ENCODE measurements at places on chromosomes 4 and X.

DNA sequence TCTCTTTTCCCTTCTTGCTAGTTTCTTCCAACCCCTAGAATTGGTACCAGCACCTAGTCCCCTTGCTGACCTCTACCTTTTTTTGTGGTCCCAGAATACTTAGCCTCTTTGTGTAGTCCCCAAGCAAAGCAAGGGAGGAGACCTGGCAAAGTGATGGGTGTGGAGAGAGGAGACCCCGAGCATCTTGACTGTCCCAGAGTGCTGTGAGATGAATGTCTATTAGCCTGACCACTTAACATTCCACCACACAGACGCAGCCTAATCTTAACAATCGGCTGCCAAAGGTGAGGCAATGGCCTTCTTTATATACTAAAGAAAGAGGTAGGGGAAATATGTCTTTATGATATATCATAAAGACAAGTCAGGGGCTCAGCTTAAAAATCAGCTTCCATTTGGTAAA lies 55.9 kb downstream of the TRIM2 start:
- no peak for DNase-seq

GRCh38 chr4:1777822-1778641 lies 15.1 kb upstream of the FGFR3 start:
- DNase-seq, result no peak

DNA sequence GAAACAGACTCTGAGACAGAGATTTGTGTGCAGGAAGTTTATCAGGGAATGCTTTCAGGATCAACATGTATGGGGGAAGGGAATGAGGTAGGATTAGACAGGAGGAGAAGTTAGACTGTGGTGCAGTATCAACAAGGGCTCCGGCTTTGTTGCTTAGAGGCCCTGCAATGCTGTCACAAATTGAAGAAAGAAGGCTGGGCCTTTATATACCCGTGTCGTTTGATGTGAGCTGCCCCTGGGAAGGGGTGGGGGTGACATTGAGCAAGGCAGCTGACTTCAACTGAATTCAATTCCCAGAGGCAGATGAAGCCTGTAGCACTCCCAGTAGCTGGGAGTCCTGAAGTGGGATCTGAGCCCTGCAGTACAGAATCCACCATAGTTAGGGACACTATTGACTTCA lies 29.5 kb upstream of the USP9X start:
- no peak for DNase-seq

DNA sequence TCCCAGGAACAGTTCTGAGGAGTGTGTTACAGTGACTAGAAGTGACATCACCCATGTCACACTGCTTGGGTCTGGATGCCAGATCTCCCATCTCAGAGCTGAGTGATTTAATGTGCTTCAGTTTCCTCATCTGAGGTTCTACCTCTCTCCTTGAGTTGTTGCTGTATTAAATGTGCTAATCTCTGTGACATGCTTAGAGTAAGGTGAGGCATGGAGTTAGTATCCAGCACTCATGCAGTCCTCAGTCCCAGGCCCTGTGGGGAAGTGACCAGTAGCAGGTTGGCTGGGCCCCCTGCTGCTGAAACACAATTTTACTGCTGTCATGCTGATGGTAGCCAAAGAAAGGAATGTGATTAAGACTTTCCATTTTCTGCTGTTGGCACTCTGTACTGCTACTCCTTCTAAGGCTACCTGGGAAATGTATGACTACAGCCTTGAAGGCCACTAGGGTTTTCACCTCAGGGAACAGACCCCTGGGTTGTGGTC lies 639.6 kb downstream of the MID1IP1 start:
- DNase-seq, result no peak

DNA sequence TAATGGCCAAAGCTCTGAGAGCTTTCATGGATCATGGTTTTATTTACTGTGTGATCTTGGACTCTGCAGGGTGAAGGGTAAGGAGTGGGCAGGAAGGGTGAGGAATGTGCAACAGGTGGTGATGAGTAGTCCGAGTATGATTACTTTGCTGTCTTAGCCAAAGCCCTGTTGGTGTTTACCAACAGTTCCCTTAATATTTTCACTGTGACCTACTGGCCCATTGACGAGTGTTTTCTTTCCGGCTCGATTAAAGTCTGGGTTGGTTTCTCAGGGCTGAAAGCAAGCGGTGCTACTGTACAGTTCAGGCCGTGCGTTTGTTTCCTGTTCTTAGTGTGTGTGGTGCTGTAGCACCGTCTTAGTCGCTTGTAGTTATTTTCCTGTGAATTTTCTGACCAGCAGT lies 2.6 kb downstream of the ARHGAP24 start:
- DNase-seq, result no peak

- no peak for DNase-seq
Observed at GRCh38 chr4:24024605-24025004, 134.8 kb upstream of the PPARGC1A start.

DNA sequence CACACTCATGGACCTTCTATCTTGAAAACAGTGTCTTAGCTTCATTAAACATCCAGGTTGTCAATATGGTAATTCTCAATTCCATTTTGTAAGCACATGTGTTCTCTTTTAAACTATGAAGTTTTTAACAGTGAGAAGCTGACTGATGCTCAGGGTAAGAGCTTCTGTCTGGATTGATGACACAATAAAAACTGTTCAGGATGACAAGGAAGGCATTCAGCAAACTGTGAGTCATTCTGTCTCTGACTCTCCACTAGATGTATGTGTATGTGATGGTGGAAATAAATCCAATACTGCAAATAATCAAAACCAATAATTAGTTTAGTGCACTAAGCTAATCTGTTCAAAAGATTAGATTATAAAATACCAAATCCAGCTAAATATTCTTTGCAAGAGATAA lies 115.3 kb upstream of the ARX start:
- no peak for DNase-seq

- DNase-seq, result no peak
Observed at GRCh38 chr4:82517043-82517442, 44.7 kb downstream of the TMEM150C start.

- no peak for DNase-seq
Observed at GRCh38 chr4:3340700-3341083, 47.9 kb downstream of the RGS12 start.

DNA sequence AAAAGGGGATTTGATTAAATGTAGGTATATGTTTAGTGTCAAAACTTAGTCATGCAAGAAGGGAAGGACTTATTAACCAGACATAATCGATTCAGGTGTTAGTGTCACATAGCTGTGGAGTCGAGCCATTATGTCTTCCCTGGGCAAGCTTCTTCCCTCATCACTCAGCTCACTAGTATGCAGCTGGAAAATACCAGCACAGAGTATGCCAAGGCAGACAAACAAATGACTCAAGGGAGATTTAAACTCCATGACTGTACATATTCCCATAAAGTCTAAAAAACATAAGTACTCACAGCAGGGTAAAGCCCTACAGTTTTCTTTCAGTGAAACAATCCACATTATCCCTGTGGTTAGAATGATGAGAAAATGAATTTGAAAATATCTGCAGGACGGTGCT lies 304.5 kb downstream of the CBLL2 start:
- DNase-seq, result no peak

DNA sequence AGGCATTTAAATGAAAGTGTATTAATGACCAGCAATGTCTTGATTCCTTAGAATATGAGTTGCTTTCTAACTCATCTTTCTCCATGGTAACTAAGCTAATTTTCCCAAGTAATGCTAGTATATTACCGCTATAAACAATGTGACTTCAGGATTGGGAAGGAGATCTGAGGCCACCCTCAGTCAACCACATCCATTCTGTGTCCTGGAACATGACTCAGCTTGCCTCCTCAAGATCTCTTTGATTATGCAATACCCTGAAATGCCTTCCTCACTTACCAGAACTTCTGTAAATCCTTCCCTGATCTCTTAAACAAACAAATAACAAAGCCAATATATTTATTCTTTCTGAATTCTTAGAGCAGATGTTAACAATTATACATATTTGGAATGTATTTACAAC lies 1495.5 kb downstream of the PCDH18 start:
- DNase-seq, result no peak

DNA sequence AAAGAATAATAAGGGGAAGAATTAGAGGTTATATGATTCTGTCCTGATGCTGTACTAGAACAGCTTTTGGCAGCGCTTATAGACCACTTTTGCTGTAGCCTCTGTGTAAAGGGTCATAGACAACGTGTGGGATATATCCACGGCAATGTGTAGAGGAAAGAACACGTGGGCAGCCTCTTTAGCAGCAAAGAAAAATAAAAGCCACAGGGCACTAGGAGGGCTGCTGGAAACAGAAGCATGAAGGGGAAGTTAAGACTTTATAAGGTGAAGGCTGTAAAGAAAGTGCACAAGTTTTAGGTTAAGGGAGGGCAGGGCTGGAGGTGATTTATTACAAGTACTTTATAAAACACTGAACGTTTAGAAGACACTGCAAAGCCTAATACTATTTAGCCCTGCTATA lies 20.1 kb upstream of the PHEX start:
- no peak for DNase-seq

- no peak for DNase-seq
Observed at GRCh38 chr4:37601531-37601930, 84.6 kb downstream of the RELL1 start.

- DNase-seq, result no peak
Observed at GRCh38 chr4:26217961-26218676, 102.7 kb upstream of the RBPJ start.

- peak; percentile 48 for DNase-seq
Observed at GRCh38 chrX:154051201-154051810, 31.6 kb upstream of the IRAK1 start.

GRCh38 chrX:48816014-48816810 lies 10.1 kb upstream of the ERAS start:
- DNase-seq, result no peak

GRCh38 chr4:145815626-145816025 lies 123.0 kb downstream of the ZNF827 start:
- DNase-seq, result no peak

GRCh38 chrX:10926891-10927290 lies 184.2 kb upstream of the HCCS start:
- DNase-seq, result no peak

DNA sequence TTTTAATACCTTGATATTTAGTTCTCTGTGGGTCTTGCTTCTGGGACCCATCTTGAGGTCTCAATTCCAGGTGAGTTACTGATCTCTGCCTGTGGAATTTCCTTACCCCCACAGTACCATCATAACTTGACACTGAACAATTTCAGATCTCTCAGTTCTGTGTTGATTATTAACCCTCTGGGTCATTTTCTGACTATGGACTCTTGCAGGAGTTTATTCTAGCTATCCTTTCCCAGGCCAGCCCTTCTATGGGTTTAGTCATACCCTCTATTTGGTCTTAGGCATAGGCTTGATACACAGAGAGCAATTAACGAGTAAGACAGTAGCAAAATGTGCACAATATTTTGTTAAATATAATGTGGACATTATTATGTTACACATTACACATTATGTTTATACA lies 3.7 kb upstream of the SPARCL1 start:
- no peak for DNase-seq

DNA sequence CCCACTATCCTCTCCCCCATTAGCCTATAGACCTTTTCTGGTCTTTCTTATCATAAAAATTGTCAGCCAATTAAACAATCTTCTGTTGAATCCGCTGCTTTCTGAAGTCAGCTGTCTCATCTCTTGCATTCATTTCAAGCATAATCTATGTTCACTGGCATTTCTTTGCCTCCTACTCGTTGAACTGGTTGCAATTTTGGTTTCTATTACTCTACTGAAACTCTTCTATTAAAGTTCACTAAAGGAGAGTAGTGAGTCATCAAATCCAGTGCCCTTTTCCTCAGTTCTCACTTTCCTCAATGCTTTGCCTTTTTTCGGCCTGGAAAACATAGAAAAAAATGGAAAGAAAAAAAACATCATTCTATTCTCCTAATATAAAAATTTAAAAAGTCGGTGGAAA lies 23.9 kb upstream of the CXCL13 start:
- DNase-seq, result no peak

DNA sequence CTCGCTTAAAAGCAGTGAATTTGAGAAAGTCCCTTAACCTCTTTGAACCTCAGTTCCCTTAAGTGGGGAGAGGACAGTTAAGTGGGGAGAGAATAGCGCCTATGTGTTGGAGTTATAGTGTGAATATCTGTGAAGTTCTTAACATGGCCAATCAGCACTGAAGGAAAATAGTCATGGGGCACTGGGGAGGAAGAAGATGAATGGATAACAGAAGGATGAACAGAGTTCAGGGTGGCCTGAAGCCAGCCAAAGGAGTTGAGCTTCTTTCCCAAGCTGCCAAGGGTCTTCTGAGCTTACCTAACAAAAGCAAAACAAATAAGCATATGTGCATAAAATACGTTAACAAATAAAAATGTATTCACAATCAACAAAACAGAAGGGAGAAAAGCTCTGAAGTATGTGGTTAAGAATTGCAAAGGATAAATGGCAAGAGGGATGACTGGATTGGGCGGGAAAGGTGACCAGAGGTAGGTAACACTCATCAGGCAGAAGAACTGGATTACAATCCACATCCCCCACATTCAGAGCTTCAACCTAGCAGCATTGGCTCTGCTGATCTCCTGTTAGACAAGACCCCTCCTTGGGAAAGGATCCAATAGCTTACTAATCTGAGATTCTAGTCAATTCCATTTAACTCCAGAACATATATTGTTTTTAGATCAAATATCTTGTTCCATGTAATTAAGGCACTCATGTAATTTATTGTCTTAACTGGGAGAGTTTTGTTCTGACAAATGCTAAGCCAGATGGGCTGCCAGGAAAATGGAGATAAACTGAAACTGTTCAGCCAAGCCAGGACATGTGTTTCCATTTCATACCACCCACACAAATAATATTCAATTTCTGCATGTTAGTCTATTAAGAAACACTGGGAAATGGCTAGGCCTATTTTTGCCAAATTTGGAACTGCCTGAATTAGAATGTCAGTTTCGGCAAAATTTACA lies 221.2 kb downstream of the LDB2 start:
- DNase-seq, result no peak

DNA sequence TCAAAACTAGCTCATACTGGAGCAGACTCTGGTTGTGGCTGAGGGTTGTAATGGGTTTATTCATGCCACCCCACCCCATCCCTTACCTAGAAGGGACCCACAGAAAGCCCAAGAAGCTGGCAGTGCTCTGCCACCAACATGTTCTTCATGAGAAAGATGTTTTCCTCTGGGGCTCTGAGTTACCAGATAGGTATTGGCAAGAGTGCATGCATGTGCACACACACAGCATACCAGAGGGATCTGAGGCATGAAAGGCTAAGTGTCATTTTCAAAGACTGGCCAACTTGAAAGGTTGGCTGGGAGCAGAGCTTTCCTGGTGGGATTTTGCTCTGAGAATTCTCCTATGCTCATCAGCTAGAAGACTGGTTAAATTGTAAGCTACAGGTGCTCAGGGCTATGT lies 65.2 kb downstream of the PHOX2B start:
- DNase-seq, result no peak

- DNase-seq, result no peak
Observed at GRCh38 chr4:112448306-112449132, 67.5 kb downstream of the NEUROG2 start.
